Hematopoietic multipotent progenitor cell treated with erythropoietin and hydrocortisone succinate and interleukin-3 and kit ligand, for 4 days (in vitro differentiated cells): ENCODE measurements at places on chromosomes 4 and X.

GRCh38 chr4:183443655-183444213, 702 bp upstream of the CDKN2AIP start:
- DNase-seq, result peak; percentile 78

DNA sequence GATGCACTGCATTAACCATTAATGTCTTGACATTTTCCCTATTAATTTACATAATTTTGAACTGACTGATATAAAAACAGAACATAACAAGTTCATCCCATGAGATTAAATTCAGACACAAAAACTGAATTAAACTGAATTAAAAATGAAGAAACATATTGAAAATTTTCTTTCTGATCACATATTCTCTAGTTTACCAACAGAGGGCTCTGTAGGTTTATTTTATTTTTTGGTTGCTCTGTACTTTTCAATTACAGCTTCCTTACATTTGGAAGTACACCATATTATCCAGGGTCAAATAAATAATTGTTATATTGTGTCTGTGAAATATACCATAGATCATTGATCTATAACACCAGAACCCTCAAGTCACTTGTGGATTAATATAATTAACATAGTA, 27.3 kb upstream of the CT83 start:
- peak; percentile 1 for DNase-seq

- no peak for DNase-seq
Observed at GRCh38 chr4:98507299-98507698, 151.1 kb downstream of the TSPAN5 start.

DNA sequence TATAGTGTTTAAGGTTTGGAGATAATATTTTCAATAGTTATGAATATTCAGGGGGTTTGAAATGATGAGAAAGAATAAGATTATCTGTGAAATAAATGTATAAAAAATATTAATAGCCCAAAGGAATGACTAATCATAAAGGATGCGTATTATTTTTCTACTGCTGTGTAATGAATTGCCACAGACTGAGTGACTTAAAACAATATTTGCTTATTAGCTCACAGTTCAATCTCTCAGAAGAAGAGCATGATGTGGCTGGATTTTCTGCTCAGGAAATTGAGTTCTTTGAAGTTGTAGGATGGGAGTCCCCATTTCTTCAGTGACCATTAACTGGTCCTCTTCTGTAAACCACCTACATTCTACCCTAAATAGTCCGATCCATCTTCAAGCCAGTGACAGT, 1680.8 kb upstream of the AGA start:
- no peak for DNase-seq

DNA sequence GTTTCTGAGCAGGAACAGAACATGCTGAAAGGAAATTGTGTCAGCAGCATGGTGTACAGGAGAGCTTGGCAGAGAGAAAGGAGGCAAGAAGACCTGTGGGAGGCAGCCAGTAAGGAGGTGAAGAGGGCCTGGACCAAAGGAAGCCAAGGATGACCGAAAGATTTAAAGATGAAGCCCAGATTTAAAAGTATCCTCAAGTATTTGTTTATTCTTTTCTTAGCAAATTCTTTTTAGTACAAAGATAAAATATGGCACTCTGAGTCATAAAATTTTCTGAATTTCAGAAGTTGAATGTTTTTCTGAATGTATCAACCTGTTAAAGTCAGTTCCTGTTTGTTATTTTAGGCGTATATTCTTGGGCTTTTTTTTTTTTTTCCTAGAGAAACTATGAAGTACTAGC, 3.5 kb downstream of the PKD2 start:
- no peak for DNase-seq

- DNase-seq, result peak; percentile 4
Observed at GRCh38 chr4:123986268-123986798, 589.7 kb downstream of the SPRY1 start.

- no peak for DNase-seq
Observed at GRCh38 chrX:109843963-109844751, 111.1 kb upstream of the ACSL4 start.

DNA sequence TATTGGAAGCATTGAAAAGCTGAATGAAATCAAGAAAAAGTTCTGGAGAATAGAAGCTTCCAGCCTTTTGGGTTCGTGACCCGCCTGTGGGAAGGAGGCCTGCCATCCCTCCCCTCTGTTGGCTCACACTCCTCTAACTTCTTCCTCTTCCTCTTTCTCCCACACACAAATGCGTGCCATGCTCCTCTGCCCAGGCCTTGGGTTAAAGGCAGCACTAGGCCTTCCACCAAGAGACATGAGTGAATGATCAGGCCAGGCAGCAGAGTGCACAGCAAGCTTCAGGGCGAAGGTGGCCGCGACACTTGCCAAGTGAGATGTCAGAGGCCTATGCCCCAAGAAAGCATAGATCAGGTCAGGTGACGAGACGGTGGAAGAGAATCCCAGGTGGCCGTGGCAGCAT, 38.4 kb downstream of the FAM193A start:
- DNase-seq, result peak; percentile 71

GRCh38 chr4:56971383-56971782, 6.0 kb downstream of the NOA1 start:
- no peak for DNase-seq

DNA sequence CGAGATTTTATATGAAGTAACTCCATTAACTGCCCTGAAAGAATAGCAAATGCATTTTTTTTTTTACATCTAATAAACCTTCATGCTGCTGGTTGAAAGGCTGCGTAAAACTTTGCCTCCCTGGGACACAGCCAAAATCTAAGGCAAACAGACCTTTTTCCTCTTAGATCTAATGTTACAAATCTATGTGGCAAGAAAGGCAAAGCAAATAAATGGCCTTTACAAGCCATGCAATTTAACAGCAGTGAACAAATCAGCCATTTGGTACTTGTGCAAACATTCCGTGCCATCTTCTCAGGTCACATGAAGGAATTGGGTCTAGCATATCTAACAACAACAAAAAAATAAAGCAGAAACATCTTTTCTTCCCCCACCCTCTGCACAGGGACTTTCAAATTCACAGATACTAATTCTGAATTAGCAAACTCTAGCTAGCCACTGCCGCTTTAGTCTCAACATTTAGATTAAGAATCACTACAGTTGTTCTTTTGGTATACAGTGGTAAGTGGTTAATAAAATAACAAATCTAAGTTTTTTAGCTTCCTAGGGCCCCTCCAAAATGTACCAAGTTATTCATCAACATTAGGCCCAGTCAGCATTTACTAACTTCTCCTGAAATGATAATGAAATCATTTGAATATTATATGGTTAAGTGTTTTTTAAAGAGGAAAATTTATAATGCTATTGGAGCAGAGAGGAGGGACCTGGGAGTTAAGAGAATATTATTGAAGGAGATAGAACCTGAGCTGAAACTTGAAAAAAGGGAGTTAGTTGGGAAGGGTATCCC, 593.8 kb downstream of the SMARCA1 start:
- no peak for DNase-seq

GRCh38 chr4:144715230-144715629, 69.3 kb downstream of the HHIP start:
- no peak for DNase-seq

GRCh38 chr4:119664168-119664907, 35.7 kb upstream of the PDE5A start:
- DNase-seq, result no peak

DNA sequence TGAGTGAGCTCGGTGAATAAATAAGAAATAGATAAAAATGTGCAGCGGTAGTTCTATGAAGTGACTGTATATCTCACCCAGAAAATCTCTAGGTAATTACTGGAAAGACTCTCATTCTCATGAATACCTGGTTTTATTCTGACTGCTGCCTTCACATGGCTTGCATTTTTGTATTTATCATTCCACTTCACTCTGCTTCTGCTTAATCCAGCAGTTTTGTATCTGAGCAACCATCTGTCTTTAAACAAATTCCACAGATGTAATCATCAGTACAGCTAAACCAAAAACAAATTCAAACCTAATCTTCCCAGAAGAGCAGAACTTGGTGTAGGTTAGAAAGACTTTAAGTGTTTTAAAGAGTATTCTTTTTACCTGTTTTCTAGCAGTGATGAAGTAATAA, 11.2 kb upstream of the ALB start:
- no peak for DNase-seq

DNA sequence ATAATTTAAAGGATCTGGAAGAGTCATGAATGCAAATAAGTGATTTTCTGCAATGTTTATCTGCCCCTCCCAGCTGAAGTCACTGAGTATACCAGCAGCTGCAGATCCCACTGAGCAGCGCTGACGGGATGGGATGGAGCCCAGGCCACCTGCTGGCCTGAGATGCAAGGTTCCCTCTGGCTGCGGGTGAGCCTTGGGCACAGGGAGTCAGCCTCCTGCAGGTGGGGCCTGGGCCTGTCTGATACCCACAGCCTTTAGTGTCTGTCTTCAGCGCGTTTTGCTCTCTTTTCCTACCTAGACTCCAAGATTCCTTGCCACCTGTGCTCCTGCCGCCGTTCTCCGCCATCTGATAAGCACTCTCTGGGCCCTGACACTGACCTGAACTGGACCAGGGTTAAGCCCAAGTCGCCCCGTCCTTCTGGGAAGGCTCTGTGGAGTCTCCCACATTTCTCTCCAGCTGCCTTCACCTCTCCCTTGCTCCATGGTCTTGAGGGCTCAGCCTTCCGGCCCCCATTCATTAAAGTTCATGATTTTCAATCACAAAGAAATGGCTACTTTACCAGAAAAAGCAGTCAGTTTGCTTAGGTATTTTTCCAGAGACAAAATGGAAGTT, 223.1 kb upstream of the FAT1 start:
- peak; percentile 2 for DNase-seq

DNA sequence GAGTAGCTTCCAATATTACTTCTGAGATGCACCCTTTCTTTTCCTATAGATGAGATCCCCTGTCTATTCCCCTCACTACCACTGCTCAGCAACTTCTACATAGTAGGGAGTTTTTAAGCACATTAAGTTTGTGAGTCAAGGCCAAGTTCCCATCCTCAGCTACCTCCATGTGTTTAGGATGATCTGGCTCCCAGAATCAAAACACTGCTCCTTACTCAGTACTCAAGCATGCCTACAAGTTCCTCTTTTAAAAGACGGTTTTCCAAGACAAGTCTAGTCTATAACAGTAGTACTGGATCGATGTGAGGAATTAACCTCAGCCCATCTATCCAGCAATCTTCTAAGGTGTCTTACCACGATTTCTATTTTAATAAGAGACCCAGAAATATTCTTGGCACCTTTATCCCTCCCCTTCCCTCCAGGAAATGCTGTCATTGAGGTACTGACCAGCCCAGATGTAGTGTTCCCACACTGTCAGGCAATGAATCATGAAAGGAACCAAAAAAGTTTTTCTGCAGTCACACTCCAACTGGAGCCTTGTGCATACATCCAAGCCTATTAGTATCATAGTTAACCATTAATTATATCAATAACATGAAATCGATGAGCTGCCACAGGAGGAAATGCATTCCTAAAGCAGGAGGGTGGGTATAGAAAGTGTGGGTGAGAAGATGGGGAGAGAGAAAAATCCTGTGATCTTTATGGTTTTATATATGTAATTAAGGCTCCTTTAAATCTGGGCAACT, 29.6 kb downstream of the AREG start:
- no peak for DNase-seq

GRCh38 chr4:38803833-38804653, 548 bp downstream of the TLR1 start:
- DNase-seq, result peak; percentile 24

DNA sequence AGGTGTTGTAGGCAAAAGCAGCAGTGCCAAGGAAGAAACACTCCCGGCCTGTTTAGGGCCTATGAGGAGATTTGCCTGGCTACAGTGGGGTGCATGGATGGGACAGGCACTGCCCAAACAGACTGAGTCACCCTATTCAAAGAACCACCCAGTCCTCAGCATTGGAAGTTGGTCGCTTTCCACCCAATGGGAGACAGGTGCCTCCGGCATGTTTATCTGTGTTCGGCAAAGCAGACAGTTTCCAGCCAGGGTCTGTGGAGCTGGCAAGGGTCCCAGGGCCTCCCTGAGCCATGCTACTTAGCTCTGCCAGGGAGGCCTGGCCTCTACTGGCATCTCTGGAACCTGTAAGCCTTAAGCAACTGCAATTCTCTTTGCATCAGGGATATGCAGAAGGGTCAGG, 165.1 kb upstream of the ATP6AP2 start:
- no peak for DNase-seq

- no peak for DNase-seq
Observed at GRCh38 chr4:38734446-38734845, 48.3 kb downstream of the TLR10 start.

DNA sequence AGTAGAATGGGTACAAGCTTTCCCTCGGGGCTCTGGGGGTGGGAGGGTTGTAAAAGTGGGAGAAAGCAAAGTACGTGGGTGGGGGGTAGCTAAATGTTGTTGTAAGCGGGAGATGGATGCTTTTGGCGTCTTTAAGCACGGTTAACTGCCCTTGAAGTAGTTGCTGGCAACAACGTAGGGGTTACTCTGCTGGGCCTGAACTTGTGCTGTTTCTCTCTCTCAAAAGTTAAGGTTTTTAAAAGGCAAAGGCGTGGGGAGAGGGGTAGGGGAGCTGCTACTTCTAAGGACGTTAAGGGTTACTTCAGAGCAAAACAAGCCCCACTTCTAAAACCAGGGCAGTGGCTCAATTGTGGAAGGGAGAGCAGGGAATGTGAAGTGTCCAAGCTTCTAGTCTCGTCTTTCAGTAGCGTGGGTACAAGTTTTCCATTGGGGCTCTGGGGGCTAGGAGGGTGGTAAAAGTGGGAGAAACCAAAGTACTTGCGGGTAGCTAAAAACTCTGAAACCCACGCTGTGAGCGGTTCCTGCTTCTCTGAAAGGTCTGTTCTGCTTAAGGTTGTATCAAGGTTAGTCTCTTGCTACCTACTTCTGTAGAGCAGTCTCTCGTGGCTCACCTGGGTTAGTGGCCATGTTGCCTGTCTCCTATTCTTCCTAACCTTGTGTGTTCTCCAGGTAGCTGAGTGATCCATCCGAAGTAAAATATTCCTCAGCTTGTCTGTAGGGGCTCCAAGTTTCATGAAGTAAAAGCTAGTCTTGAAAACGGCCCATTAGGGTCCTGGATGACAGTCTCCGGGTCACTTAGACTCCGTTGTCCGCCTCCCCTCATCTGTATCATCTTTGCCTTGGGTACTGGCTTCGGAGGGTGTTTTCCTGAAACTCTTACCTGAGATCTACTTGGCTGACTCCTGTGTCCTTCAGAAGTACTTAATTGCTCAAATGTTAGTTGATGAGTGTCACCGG, 1.7 kb upstream of the WDR1 start:
- no peak for DNase-seq

DNA sequence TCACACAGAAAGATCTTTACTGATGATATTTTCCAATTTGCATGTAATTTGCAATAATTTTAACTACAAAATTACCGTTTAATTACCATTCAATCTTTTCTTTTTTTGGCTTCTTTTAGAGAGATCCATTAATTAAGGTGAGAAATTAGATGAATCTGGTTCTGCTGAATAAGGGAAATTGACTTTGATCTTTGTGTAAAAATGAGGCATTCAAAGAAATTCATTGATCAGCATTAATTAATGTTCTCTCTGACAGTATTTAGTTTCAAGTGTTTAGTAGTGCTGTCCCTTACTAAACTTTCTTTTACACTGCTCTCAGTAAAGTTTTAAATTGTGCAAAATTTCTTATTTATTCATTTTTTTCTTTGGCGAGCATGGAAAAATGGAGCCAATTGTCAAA, 97.2 kb upstream of the KCTD8 start:
- DNase-seq, result no peak

GRCh38 chr4:181503687-181504390, 739.4 kb upstream of the TENM3 start:
- DNase-seq, result no peak

- no peak for DNase-seq
Observed at GRCh38 chr4:164379694-164380093, 374.2 kb upstream of the SMIM31 start.

- no peak for DNase-seq
Observed at GRCh38 chr4:11002961-11003360, 318.4 kb upstream of the CLNK start.

GRCh38 chrX:54492340-54492739, 3.7 kb downstream of the FGD1 start:
- no peak for DNase-seq
